Hematopoietic multipotent progenitor cell treated with erythropoietin and hydrocortisone succinate and interleukin-3 and kit ligand, for 15 days (in vitro differentiated cells): ENCODE measurements at places on chromosomes 6 and 20.

GRCh38 chr6:143276436-143276835, 174.1 kb downstream of the ADAT2 start:
- DNase-seq = no peak

DNA sequence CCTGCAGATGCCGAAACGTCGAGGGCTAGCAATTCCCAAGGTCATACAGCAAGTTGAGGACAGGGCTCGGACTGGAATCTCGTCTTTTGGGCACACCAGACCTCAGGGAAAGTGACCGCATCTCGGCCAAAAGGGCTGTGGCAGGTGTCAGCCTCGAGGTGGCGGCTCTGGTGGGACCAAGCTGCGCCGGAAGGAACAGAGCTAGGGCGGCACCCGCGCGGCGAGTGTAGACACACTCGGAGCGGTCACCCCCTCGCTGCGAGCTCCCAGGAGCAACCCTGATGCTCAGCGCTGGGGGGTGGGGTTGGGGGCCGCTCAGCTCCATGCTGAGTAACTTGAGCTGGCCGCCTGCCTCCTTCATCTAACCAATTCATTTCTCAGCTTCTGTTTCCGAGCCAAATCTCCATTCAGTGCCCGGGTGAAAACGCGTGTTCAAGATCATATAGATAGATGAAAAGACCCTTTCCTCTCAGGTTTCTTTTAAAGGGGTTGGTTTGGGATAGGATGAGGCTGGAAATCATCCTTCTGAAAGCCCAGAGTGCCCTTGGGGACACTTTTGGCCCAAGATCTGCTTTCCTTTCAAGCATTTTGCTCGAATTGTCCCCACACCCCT, 2.2 kb upstream of the TUBB2B start:
- no peak for DNase-seq

DNA sequence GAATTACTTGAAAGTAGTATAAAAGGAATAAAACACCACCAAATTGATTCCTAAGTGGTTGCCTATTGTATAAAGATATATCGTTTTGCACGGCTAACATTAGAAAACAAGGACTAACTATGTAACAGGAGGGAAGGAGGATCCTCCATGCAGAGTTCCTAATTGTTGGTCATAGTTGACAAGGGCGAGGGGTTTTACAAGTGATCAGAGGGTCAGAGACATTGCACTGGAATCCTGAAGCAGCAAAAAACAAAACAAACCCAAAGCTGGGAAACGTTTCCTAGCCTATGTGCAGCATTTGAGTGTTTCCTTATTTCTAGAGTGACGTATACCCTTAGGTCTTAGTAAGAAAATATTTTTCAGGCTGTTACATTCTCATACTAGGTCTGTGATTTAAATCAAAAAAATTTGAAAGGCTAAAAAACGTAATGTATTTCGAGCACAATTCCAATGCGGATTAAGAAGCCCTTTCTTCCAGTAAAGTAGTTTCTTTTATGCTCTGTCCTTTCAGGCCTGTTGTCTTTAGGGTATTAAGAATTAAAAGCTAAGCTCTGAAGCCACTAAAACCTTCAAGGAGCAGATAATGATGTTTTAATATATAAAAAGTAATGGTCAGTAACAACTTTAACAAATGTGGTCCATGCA, 373.8 kb upstream of the MMS22L start:
- no peak for DNase-seq

DNA sequence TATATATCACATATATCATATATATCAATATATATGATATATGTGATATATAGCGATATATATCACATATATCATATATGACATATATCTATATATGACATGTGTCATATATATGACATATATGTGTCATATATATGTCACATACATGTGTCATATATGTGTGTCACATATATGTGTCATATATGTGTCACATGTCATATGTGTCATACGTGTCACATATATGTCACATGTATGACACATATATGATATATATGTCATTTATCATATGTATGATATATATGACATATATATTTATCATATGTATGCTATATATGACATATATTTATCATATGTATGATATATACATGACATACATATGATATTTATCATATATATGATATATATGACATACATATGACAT, 27.6 kb upstream of the ZNF292 start:
- DNase-seq = no peak

GRCh38 chr20:48717095-48717672, 110.6 kb downstream of the PREX1 start:
- DNase-seq = no peak

- DNase-seq = no peak
Observed at GRCh38 chr6:135902756-135903331, 51.3 kb downstream of the PDE7B start.

DNA sequence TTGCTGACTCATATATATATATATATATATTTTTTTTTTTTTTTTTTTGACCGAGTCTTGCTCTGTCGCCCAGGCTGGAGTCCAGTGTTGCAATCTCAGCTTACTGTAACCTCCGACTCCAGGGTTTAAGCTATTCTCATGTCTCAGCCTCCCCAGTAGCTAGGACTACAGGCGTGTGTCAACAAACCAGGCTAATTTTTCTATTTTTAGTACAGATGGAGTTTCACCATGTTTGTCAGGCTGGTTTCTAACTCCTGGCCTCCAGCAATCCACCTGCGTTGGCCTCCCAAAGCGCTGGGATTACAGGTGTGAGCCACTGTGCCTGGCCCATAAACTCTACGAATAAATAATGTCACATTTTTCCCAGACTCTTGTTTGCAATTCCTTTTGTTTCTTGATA, 4.8 kb downstream of the LRP11 start:
- no peak for DNase-seq

GRCh38 chr6:156691018-156691417, 86.2 kb upstream of the ARID1B start:
- DNase-seq = no peak

GRCh38 chr20:11186301-11187008, 512.7 kb upstream of the JAG1 start:
- DNase-seq = no peak

DNA sequence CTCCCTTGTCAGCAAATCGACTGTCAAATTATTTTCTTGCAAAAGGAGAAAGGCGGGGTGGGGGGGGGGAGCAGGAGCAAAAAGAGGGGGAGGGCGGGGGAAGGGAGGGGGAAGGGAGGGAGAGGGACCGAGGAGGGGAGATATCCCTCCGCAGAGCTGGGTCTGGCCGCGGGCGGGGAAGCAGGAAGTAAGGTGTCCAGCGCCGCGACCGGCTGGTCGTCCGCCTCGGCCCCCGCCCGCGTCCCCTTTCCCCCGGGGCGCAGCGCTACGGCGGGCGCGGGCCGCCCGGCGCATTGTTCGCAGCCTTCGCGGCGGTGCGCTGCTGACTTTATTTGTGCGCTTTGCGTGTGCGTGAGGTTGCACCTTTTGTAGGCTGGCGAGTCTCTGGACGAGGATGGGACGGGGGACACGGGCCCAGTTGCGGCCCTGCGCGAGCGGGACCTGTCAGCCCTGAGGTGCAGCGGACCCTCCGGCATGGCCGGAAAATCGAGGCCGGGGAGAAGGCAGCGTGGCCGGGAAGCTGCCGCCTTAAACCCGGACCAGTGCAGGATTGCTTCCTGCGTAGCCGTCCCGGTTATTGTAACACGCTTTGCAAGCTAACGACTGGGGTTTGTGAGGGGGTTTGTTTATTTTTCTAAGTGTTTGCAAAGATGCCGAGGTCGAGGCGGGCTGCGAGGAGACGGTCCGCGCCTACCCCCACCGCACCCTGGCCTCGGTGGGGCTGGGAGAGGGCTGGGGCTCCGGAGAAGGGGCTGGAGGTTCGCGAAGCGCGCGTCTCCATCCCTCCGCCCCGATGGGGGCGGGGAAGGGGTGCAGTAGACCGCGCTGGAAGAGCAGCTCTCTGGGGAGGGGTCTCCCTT, 675 bp upstream of the TRERF1 start:
- DNase-seq = no peak

GRCh38 chr6:83905648-83906047, 46.2 kb downstream of the CYB5R4 start:
- no peak for DNase-seq

DNA sequence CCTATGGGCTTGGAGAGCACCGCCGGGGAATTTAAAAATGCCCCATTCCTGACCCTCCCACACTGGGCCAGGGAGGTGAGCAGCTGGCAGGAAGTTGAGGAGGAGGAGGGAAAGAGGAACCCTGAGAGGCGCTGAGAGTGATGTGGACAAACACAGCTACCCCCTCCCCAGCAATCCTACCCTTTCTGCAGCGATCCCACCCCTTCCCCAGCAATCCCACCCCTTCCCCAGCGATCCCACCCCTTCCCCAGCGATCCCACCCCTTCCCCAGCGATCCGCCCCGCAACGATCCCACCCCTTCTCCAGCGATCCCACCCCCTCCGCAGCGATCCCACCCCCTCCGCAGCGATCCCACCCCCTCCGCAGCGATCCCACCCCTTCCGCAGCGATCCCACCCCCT, 111.6 kb downstream of the SYCP2 start:
- no peak for DNase-seq

GRCh38 chr20:22055981-22056380, 350.5 kb downstream of the PAX1 start:
- DNase-seq = no peak

DNA sequence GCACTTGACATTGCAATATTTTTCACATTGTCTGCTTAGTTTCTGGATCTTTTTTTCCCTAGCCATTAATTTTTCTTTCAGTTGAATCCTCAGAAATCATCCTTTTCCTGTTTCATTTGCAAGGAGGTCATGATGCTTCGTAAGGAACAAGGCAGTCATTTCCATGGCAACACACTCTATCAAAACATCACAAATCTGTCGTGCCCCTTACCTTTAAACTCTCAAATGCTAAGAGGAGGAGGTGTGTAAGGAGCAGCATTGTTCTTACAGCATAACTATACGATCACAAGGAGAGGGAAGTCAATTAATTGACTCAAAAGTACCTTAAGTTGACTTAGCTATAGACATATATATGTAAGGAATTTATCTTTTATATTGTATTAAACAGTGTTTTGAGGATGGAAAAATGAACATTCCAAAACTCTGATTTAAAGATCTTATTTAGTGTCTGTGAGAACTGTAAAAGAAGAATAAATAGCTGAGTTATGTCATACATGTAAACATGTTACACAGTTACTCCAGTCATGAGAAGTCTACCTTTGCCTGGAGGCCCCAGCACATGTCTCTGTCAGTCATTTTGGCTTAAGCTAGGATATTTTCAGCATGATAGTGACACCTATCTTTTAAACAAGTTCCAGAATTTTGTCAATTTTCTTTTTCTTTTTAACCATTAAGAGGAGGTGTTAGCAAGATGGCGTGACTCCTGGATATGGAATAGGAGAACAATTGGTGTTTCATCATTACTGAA, 41.6 kb downstream of the CDKAL1 start:
- DNase-seq = no peak

- no peak for DNase-seq
Observed at GRCh38 chr6:135261872-135262725, 81.0 kb downstream of the MYB start.

DNA sequence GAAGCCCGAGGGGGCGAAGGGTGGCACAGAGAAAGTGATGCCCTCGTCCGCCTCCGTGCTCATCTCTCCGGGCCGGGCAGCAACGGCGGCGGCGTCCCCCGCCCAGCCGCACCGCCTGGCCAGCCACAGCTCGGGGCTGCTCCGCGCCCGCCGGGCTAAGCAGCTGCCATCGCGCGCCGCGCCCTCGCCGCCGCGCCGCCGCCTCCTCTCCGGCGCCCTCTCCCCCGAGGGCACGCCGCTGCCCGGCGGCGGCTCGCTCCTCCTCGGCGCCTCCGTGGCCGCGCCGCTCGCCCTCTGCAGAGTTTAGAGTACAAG, 225 bp downstream of the MAP3K5 start:
- no peak for DNase-seq

DNA sequence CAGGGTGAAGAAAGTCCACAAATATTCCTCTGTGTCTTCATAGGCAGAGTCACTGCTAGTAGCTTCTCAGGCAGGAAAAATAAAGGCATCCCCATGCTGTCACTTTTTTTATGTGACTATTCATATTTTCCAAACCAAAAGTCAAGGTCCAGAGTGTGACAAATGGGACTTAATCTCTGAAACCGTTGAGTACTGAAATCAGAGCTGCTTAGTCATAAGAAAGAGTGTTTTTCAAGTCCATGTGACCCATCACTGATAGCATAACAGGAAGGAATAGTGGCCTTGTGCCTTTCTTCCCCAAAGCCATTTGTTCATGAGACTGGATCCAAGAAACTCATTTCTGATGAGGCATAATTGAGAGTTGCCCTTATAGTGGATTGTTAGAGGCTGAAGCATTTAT, 210.3 kb upstream of the TSHZ2 start:
- DNase-seq = no peak

DNA sequence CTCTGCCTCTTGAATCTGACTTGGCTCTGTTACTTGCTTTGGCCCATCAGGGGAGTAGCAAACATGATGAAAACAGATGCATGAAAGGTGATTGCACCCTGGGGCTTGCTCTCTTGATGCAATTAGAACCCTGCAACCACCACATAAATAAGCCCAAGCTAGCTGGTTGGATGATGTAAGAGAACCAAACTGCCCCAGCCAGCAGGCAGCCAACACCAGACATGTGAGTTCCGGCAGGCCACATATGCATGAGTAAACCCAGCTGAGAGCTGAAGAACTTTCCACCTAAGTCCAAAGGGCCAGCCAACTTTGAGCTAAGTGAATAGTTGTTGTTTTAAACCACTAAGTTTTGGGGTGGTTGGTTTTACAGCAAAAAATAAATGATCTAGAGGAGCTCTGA, 268.4 kb downstream of the FARS2 start:
- no peak for DNase-seq

GRCh38 chr20:61889659-61890058, 176.0 kb downstream of the TAF4 start:
- DNase-seq = no peak

- DNase-seq = peak; percentile 15
Observed at GRCh38 chr20:47353239-47353691, 3.2 kb downstream of the ZMYND8 start.

GRCh38 chr6:46979206-46979605, 57.5 kb upstream of the ADGRF5 start:
- no peak for DNase-seq

GRCh38 chr20:61104232-61104631, 147.8 kb upstream of the CDH4 start:
- DNase-seq = no peak

- no peak for DNase-seq
Observed at GRCh38 chr6:113585246-113585645, 271.9 kb upstream of the MARCKS start.

DNA sequence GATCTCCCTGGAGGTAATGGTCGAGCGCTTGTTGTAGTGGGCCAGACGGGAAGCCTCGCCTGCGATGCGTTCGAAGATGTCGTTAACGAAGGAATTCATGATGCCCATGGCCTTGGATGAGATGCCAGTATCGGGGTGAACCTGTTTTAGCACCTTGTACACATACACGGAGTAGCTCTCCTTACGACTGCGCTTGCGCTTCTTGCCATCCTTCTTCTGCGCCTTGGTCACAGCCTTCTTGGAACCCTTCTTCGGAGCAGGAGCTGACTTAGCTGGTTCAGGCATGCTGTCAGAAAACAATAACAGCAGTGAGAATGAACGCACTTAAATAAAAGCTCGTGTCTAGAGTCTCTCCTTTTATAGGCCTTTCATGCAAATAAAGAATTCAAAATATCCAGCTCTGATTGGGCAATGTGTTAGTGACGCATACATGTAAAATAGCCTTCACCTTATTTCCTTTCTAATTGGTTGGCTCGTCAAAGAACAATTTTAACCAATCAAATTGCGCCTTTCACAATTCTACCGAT, 129.2 kb downstream of the HFE start:
- peak; percentile 98 for DNase-seq

- peak; percentile 76 for DNase-seq
Observed at GRCh38 chr6:34610819-34611477, 54.8 kb upstream of the SPDEF start.
